ENCODE measurements at places on chromosomes 5 and 9. TPM values are rescaled to one million over a fixed set of nuclear protein-coding genes. Genes with fewer than 3 reads are reported as not detected.

The ZNF883 gene
- total RNA-seq: 0.89 TPM

The OR2V2 gene
- not detected for total RNA-seq

The GFRA3 gene
- 0.05 TPM for total RNA-seq

The NEUROG1 gene
- not detected for total RNA-seq

The RMRP gene
- 45.5 TPM for total RNA-seq

The C9orf153 gene
- not detected for total RNA-seq

The CETN3 gene
- total RNA-seq: 26.3 TPM

The CRHBP gene
- total RNA-seq: 0.14 TPM

The OLFM1 gene
- 11.5 TPM for total RNA-seq

The NRARP gene
- total RNA-seq: 3.5 TPM

The TAF11L5 gene
- not detected for total RNA-seq

The LVRN gene
- total RNA-seq: 0.10 TPM

The FBN2 gene
- total RNA-seq: 18.2 TPM

The SLC6A7 gene
- total RNA-seq: 0.02 TPM

The SELENOP gene
- total RNA-seq: 0.10 TPM

The PCDHAC1 gene
- total RNA-seq: 1.4 TPM

The FAM163B gene
- not detected for total RNA-seq

Measured in A549 treated with DMSO at 1 μM for 4 hours (cell line).